ENCODE measurements at places on chromosomes 7 and 10.

- DNase-seq = no peak
These were observed 14.9 kb downstream of the ADCY1 start for GRCh38 chr7:45589061-45589460.

GRCh38 chr10:16728266-16728665 lies 89.0 kb downstream of the RSU1 start:
- DNase-seq = no peak

- DNase-seq = no peak
These were observed 242.9 kb downstream of the GRID1 start for GRCh38 chr10:86123715-86124114.

GRCh38 chr10:78288663-78289062 lies 255.0 kb downstream of the RPS24 start:
- DNase-seq = no peak

DNA sequence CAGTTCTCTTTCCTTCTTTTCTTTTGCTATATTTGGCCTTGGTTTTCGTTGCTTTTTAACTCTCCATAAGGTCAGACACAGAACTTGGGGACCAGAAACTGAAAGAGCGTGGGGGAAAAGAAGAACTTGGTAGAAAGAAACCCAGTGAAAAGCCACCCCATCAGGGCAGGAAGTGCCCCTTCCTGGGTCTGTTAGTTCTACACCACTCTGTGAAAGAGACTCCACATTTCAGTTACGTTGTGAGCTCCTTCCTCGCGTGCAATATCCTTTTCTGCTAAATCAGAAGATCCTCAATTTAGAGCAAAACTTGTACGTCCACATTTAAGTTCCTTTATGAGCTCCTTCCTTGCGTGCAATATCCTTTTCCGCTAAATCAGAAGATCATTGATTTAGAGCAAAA lies 220.6 kb upstream of the FOXK1 start:
- DNase-seq = no peak

- DNase-seq = no peak
These were observed 16.0 kb downstream of the DIP2C start for GRCh38 chr10:673492-673891.
